Brain pericyte (primary cell): ENCODE measurements at places on chromosomes 12 and 14.

GRCh38 chr14:93960108-93960475 lies 16.3 kb downstream of the ASB2 start:
- DNase-seq = no peak

- no peak for DNase-seq
Observed at GRCh38 chr12:3220382-3221321, 143.5 kb downstream of the TSPAN9 start.

GRCh38 chr14:23445773-23446172 lies 10.3 kb upstream of the MYH7 start:
- DNase-seq = no peak

- no peak for DNase-seq
Observed at GRCh38 chr14:88005050-88005481, at the start of gene GPR65. Gene GPR65, plus strand, starts transcription at chr14:88005135. Its CDS starts 5,713 bp downstream, at chr14:88010848.

DNA sequence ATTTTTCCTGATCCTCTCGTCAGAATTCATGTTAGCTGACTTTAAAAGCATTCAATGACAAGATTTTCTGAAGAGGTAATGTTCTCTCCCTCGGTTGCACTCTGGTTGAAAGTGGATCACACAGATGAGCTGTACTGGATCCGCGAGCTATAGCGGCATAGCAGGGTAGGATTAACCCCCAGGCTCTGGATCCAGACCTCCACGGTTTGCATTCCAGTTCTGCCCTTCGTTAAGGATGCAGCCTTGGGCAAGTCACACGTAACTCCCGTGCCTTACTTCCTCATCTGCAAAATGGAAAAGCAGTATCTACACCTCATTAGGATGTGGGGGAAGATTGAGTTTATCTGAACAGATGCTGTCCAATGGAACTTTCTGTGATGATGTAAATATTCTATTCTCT lies 13.8 kb downstream of the CCDC92 start:
- DNase-seq = no peak

DNA sequence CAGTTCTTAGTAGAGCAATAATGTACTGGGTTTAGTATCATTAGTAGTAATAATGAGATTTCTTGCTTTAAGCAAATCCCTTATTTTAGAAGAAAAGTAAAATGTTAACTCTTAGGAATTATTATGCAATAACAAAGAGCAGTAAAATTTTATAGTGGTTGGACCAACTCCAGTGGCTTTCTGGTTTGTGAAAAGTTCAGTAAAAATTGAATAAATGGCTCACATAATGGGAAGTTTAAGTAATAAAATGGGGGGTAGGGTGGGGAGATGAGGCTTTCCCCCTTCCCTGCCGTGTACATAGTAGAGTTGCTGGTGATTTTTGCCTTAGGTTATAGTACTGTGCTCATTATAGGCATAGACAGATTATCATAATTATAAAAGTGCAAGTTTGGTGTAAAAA lies 250.5 kb upstream of the ATP2B1 start:
- no peak for DNase-seq

DNA sequence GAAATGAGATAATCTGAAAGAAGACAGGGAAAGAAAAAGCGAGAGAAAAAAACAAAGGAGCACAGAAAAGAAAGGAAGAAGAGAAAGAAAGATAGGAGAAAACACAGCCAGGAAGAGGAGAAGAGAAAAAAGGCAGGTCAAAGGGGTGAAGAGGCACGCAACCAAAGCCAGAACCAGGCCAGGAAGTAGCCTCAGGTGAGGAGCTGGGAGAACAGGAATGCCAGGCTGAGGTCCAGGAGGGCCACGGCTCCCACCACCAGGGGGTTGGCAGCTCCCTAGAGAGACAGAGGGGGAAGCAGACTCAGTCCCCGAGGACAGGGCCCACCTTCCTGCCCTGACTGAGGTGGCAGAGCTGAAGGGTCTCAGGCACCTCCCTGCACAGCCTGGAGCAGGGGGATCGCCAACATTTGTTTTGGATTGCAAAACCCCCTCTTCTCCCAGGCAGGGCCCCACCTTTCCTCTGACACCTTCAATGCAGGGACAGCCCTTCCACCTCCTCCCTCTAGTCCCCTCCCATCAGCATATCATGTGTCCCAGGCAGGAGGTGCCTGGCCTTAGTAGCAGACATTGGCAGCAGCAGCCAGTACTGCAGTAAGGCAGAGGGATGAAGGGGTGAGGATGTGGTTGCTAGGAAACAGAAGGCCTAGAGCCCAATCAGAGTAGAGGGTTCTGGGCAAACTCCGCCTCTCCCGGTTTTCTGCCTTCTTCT lies 2.0 kb upstream of the AP1G2 start:
- DNase-seq = no peak

DNA sequence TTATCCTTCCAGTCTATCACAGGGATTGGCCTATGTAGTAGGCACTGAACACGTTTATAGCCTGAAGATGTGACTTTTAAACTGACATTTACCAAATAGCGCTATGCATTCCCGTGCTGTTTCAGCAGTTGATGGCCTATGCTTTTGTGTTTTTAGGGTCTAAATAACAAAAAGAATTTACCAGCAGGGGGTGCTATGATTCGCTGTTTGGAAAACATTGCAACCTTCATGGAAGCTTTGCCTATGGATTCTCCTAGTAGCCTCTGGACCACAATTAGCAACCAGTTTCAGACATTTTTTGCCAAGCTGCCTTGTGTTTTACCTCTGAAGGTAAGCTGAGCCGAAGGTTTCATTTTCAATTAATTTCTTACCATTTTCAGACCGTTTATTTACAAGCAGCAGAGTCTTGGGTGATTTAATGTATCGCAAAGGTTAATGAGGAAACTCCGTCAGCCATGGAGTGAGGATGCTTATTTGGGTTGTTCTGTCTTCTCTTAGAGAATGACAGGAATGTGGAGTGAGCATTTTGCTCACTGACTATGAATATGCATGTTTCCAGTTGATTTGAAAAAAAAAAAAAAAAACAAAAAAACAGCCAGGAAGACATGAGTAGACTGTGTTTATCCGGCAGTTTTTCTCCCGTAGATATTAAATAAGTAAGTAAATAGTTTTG lies 133.1 kb downstream of the PRIMA1 start:
- no peak for DNase-seq

GRCh38 chr14:96962337-96962736 lies 165.2 kb downstream of the VRK1 start:
- no peak for DNase-seq

GRCh38 chr14:91947475-91948184 lies at the start of gene FBLN5:
Gene FBLN5, minus strand, starts transcription at chr14:91947694. Its CDS starts 465 bp downstream, at chr14:91947229.
- no peak for DNase-seq

DNA sequence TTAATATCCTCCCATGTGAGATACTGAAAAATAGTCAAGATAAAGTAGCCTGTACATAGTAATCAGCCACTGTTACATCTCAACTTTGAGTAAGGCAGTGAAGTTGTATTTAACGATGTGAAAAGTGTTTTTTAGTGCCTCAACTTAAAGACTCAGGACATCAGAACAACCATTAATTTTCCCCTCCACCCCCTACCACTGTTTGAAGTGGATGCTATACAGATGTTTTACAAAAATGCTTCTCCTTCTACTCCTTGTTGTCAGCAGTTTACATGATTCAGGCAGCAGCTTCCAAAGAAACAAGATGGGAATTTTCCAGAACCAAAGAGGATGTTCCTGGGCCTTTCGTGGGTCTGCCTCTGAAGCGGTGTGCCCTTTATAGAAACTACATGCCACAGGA lies 143.6 kb downstream of the RPAP3 start:
- no peak for DNase-seq

GRCh38 chr12:103736572-103736971 lies 104.5 kb downstream of the NT5DC3 start:
- DNase-seq = no peak

DNA sequence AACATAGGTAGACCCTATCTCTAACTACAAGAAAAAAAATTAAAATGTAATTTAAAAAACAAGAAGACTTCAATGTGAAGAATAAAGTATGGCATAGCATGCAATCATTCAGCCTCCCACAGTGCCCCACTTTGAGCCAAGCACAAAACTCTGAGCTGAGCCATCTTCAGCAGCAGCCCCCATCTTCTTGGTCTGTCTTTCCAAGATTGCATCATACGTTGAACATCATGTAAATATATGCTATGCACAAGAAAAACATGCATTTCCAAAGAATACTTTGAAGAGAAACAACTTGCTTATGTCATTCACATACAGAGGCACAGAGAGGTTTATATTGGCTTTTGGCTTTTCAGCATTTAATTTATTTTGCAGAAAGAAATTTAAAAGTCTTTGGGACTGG lies 105.8 kb upstream of the TMPO start:
- DNase-seq = no peak

DNA sequence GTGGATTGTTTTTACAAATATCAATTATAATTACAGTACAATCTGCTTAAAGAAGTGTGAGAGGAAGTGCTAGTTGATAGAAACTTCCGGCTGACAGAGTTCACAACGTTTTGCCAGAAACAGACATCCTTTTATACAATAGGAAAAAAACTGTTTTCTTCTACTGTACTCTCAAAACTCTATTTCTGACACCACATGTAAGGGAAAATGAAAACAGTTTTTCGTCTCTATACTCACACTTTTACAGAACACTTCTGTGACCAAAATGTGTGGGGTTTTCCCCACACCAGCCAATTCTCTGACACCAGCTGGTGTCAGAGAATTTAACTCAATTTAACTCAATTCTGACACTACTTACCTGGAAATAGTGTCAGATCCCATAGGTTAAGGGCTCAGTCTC lies 24.2 kb upstream of the HIF1A start:
- no peak for DNase-seq

DNA sequence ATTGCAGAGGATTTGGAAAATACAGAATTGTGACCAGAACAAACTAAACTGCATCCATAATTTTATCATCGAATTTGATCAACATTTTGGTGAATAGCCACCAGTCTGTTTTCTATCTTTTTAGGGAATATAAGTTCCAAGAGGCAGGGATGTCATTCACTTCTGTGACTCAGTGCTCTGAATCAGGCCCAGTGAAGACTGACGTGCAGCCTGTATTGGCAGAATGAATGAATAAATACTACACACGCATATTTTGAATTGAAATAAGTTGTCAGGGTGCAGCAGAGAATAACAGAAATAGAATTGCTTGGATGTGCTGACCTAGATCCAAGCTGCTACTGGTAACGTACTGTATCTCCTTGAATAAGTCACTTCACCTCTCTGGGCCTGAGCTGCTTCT lies 1.3 kb upstream of the EMP1 start:
- DNase-seq = no peak

GRCh38 chr12:20096430-20096829 lies 271.9 kb upstream of the PDE3A start:
- no peak for DNase-seq

GRCh38 chr14:103745424-103745823 lies 29.8 kb downstream of the ZFYVE21 start:
- no peak for DNase-seq

GRCh38 chr14:100604121-100604501 lies 16.9 kb upstream of the BEGAIN start:
- no peak for DNase-seq

- no peak for DNase-seq
Observed at GRCh38 chr12:48351022-48351708, 446 bp upstream of the ZNF641 start.

GRCh38 chr14:105439710-105440553 lies 20.3 kb downstream of the MTA1 start:
- DNase-seq = no peak

DNA sequence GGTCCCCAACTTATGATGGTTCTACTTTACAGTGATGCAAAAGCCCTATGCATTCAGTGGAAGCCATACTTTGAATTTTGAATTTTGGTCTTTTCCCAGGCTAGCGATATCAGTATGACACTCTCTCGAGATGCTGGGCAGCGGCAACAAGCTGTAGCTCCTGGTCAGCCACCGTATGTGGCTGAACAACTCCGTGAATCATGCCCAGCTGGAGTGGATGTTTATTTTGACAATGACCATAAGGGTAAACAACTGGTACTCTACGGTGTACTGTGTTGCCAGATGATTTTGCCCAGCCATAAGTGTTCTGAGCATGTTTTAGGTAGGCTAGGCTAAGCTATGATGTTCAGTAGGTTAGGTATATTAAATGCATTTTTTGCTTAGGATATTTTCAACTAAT lies 8.2 kb upstream of the ZNF410 start:
- no peak for DNase-seq

DNA sequence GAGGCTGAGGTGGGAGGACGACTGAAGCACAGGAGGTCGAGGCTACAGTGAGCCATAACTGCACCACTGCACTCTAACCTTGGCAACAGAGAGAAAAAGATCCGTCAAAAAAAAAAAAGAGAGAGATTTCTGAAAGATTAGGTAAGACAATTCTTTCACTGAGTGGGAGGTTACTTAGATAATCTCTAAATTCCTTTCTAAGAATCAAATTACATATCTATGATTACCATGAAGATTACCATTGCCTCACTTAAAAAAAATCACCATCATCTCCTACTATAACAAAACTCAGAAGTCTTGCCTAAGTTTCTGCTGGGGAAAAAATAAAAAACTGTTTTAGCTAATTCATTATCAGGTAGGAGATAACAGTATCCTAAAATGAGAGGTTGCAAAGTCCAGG lies 366.7 kb downstream of the DUSP6 start:
- DNase-seq = no peak

- no peak for DNase-seq
Observed at GRCh38 chr12:43861840-43862150, 25.9 kb downstream of the TMEM117 start.

DNA sequence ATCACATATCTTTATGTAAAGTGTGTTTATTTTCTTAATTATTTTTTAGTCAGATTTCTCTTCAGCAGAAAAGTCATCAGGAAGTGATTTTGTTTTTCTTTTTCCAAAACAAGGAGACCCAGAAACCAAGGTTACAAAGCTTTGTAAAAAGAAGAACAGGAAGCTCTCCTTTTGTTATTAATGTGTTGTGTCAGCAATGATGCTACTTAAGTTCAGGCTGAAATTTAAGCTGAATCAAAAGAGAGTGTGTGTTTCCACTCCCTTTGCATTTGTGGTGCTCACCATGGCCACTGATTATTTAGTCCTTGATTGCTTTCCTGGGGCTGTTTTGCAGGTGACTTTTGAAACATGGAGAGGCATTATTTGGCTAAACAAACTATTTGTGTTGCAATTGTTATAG lies 155.3 kb upstream of the ATP2B1 start:
- no peak for DNase-seq

- DNase-seq = no peak
Observed at GRCh38 chr12:127909041-127909440, 357.9 kb upstream of the TMEM132C start.

- peak; percentile 94 for DNase-seq
Observed at GRCh38 chr14:61188978-61189808, 91.9 kb downstream of the TMEM30B start.

GRCh38 chr12:131101703-131102492 lies 148.2 kb downstream of the ADGRD1 start:
- DNase-seq = no peak

- no peak for DNase-seq
Observed at GRCh38 chr14:32620724-32621123, 291.6 kb downstream of the AKAP6 start.

DNA sequence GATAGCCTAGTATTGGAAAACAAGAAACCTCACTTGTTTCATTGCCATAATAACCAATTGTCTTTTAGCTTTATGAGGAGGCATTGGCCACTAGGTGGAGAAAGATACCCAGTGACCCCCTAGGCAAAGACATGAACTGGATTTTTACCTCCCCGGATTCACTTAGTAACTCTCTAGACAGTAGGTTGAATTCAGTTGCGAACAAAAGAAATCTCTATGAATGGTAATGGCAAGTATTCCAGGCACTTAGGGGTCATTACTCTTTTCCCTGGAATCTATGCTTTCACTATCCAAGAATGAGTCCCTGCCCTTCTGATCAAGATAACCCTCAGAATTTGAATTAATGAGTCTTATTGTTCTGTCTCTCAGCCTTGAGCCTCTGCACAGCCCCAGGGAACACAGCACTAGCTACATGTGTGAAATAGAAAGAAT lies 29.5 kb upstream of the RHOJ start:
- peak; percentile 12 for DNase-seq
